Urothelium cell line (cell line): ENCODE measurements at places on chromosomes 4 and X.
A peak's percentile ranks its signal among the peaks of the same experiment; 100 is the strongest.

GRCh38 chr4:139913398-139913990 lies 240.5 kb downstream of the MAML3 start:
- no peak for DNase-seq

DNA sequence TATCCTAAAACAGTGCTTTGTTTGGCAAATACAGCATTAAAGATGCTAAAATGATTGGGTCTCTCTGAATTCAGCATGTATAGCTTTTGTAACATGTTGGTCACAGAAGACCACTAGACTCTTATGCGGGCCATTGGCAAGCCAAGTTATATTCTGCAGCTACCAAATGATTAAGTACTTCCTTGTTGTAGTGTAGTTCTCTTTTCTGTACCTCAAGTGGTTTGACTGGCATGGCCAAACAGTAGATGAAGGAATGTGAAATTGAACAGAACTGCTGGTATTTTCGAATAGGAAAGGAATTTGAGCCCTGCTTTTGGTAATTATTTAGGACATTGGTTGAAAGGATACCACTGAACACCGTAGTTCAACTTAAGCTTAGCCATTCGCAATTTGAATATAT lies 193.9 kb upstream of the GPC4 start:
- DNase-seq: no peak

- no peak for DNase-seq
These were observed 21.3 kb downstream of the FGF2 start for GRCh38 chr4:122847931-122848330.

- DNase-seq: no peak
These were observed 90.2 kb downstream of the DIPK2B start for GRCh38 chrX:45110494-45110893.

DNA sequence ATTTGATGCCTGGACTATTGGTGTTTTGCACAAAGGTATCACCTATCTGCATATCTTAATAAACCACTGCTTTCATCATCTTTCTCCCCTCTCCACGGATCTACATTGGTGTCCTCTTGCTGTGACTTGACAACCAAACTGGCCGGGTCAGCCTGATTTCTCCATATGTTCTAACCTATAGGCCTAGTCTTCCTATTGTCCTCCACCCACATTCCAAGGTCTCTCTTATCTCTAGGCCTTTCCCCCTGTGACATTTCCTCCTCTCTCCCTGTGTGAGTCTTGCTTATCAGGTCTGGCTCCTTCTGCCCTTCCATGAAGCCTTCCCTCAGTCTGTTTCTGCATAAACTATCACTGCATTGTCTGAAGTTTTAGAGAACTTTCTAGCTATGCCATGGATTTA lies 33.7 kb downstream of the ARHGAP24 start:
- no peak for DNase-seq

DNA sequence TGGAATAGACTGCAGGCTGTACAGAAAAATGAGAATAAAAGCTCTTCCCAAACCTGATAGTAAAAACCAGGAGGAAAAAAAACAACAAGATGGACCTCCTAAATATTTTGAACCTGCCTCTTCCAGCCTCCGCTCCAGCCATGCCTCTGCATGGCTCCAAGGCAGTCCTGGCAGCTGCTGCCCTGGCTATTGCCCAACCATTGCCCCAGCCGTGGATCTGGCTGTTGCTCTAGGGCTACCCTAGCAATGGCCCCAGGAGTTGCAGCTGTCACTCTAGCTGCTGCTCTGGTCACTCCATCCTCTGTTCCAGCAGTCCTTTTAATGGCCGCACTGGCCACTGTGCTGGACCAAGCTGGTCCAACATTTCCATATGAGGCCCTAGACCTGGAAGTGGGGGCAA lies 1756.0 kb downstream of the C4orf33 start:
- no peak for DNase-seq

DNA sequence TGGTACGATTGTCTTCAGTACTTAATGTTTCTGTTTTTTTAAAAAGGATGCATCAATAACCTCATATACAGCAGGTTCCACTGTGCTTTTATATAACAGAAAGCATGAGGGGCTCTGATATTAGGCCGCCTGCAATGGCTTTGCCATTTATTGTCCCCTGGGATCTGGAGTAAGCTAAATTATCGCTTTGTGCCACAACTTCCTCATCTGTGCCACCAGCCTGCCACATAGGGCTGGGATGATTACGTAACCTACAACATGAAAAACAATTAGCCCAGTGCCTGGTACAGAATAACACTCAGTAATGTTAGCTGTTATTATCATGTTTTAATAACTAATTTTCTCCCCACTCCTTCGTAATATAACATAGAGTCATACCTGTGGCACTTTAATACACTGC lies 65.5 kb upstream of the TRIM2 start:
- no peak for DNase-seq

DNA sequence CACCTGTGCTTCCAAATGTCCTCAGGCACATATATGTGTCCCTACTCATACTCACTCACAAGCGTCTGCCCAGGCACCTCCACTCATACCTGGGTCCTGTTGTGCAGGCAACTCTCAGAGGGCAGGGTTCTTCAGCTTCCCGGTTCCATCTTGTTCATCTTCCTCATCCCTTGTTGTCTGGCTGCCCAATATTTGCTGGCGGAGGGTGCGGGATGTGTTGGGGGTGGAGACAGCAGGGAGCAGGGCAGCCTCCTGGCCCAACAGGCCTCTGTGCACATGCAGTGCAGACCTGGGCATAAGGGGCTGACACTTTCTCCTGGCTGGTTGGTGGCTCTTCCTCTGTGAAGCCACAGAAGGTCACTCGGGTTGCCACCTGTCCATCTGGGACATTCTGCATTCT lies 32.1 kb downstream of the NBDY start:
- no peak for DNase-seq

DNA sequence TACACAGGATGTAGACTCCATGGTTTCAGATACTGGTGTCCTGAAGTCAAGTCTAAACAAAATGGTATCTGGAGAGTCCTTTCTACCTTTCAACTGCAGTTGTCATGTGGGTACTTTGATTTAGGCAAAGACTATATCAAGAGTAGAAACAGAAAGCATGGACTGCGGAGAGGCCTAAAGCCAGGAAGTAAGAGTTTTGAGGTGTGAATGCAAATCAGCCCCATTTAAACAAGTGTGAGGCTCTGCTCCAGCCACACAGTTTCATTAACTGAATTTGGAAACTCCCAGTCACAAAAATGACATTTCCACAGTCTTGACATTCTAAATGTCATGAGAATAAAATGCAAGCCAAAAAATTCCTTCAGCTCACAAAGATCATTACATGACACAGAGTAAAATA lies 87.2 kb upstream of the MCF2 start:
- DNase-seq: no peak

DNA sequence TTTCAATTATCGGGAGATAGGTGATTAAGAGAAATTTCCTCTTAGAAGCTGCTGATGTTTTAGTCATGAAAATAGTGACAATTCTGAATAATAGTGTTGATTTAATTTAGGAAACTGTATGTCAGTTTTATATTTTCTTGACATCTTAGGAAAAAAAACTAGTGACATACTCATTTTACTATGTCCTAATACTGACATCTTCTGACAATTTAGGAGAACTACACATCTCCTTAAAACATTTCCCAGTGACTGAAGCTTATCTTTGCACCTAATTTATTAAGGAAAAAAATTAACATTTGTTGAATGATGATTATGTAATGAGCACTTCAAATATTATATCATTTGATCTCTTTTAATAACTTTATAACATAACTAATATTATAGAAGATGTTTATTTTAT lies 42.0 kb upstream of the RBMXL3 start:
- DNase-seq: peak; percentile 0

DNA sequence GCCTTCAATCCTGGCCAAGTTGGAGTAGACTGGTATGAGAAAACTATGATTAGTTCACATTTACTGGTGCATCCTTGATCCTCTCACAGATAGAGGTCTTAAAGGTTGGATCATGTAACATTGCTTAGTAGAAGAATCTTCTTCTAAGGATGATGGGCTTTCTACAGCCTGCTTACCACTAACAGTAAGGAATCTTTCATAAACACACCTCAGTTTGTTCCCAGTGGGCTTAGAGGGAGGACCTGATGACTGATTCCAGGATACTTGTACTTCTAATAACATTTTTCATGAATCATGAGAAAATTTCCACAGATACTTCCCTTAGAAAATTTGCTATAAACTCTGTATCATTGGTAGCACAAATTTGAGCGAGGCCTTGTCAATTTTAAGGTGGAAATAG lies 40.6 kb downstream of the CCNI start:
- DNase-seq: no peak

DNA sequence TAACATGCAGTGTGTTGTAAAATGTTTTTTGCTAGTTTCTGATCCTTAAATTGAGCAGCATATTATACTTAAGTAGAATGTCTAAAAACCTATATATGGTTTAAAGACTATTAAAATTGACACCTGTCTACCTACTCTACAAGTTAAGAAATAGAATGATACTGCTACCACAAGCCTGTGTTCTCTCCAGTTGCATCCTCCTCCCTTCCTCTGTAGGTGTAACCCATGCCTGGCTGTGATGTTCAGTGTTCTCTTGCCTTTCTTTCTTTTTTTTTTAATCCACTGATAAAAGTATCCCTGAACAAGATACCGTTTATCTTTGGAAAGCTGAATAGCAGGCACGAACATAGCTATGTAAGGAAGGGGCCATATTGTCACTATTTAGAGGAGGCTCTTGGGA lies 99.1 kb downstream of the KDM6A start:
- DNase-seq: no peak

- DNase-seq: no peak
These were observed 69.6 kb downstream of the EPHA5 start for GRCh38 chr4:65600656-65601055.

DNA sequence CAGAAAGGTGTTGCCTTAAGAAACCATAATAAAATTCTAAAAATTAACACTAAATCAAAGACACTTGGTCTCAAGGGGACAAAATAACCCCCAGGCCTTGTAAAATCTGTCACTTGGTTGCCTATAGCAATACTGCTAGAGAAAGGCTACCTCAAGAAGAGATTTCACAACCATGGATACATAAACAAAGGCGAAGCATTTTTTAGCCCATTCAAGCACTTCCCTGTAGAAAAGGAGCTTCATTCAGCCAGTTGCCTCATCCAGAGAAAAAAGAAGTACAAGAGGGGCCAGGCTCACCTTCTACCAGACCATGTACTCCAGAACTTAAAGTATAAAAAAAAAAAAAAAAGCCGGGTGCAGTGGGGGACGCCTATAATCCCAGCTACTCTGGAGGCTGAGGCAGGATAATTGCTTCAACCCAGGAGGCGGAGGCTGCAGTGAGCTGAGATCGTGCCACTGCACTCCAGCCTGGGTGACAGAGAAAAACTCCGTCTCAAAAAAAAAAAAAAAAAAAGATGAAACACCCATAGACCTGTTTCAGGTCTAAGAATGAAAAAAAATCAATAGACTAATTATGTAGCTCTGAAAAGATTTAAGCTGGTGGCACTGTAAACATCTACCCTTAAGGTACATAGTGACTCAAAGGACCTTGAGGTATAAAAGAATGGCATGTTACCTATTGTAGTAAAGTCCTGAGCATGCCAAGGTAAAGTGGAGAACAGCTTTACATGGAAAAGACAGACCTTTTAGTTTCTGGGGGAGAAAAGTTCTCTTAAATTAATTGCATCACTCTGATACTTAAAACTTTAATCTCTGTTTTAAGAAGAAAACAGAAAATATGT lies 18.0 kb downstream of the RUFY3 start:
- no peak for DNase-seq

GRCh38 chr4:38591617-38592337 lies 72.2 kb upstream of the KLF3 start:
- DNase-seq: no peak

DNA sequence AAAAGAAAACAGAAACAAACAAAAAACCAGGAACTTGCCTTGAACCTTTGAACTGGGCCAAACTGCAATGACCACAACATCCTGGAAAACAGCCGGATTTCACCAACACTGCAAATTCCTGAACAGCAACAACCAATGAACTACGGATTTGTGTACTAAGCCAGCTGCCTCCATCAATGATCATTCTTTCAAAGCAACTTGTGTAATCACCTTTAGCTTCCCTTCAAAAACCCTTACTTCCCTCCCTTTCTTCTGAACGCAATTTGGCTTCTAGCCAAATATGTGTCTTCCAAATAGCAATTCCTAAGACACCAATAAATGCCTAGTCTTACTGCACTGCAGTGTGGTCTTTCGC lies 98.5 kb upstream of the FAM47C start:
- DNase-seq: peak; percentile 0

GRCh38 chr4:123613586-123614344 lies 217.2 kb downstream of the SPRY1 start:
- DNase-seq: no peak

DNA sequence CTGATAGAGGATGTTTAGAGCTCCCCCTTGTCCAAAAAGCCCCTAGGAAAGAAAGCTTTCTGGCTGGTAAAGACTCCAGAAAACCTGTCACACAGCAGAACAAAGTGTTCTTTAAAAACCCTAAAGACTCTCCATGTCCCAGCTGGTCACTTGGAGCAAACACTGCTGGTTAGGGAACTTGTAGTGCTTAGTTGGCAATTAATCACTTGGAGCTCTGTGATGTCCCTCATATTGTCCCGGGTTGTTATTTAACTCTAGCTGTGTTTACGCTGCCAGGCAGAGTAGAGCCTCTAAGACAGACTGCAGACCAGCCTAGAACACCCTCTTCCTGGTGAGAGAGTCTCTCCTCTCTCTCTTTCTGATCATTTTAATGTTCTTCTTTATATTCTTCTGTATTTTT lies 267.3 kb downstream of the BCOR start:
- no peak for DNase-seq

GRCh38 chr4:181143250-181143854 lies 1099.8 kb upstream of the TENM3 start:
- peak; percentile 46 for DNase-seq

DNA sequence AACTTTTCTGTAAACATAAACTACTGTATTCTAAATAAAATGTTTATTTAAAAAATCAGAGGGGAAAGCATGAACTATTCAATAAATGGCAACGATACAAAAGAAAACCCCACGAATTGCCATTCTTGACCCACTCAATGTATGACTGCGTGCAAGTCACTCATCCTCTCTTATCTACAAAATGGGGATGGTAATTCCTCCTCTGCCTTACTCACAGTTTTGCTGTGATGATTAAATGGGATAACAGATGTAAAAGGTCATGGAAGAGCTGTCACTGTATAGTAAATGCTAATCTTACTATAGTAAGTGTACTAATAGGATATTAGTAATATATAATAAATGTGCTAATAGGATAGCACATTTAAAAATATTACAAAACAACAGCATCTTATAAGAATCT lies 173.4 kb downstream of the SCFD2 start:
- DNase-seq: no peak

- no peak for DNase-seq
These were observed 31.0 kb downstream of the PAGE1 start for GRCh38 chrX:49664824-49665223.

- peak; percentile 32 for DNase-seq
These were observed 75.1 kb downstream of the CEP44 start for GRCh38 chr4:174358829-174359228.
